Endothelial cell of umbilical vein (primary cell): ENCODE measurements at places on chromosomes 11 and 22.

DNA sequence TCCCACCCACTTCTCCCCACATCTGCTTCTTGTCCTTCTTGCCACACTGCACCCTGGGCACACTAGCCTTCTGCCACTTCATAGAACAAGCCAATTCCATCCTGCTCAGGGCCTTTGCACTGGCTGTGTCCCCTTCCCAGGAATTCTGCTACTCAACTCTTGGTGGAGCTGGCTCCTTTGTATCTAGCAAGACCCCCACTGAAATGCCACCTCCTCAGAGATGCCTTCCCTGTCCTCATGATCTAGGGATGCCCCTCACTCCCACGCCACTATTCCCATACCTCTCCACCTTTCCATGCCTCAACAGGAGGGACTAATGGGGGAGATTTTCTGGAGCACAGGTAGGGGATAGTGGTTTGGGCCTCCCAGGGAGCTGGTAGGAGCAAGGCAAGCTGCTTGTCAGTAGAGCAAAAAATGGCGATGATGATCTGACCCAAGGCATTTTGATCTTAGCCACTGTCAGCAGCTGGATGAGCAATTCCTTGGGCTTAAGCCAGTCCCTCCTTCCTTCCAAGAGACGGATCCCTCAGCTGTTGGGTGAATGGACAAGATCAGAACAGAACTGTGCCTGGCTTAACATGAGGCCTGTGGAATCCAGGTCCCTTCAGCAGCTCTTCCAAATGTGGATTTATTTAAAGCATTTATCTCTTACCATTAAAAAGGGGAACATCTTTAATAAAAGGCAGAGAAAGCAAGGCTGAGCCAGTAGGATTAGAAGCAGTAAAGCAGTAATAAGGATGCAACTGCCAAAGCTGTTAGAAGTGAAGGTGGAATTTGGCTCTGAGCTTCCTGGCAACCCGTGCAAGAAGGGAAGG lies 4.0 kb upstream of the PRDM11 start:
- no peak for DNase-seq

DNA sequence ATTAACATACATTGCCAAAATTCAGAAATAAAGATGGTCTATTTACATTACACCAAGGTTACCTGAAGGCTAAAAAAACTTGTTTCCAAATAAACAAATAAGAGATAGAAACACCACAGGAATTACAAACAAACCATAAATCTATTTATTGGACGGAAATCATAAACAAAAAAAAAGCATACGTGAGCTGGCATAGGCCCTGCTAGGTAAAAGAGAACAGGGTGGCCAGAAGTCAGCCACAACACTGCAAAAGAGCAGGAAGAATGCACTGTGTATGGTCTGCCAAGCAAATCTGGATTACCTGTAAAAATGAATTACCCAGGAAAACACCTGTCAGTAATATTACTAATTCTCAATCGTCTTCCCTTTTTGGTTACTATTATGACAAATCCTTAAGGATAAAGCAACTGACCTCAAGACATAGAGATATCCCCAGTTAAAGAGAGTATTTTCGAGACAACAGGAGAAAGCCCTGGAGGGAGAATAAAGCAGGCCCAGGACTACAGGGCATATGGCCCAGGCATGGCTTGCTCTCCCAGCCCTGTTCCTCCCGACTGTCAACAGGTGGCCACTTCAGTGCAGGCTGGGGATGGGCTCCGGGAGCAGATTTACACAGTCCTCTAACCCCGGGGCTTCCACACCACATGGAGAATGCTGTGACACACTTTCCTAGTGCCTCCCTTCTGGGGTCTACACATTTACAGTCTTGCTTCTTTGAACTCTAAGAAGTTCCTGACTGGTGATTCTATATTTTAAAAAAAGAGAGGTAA lies 18.0 kb downstream of the PPP2R1B start:
- no peak for DNase-seq

GRCh38 chr22:21051145-21051830 lies 5.5 kb downstream of the LRRC74B start:
- DNase-seq: no peak

- no peak for DNase-seq
Observed at GRCh38 chr22:20138417-20138738, 6.8 kb downstream of the ZDHHC8 start.

DNA sequence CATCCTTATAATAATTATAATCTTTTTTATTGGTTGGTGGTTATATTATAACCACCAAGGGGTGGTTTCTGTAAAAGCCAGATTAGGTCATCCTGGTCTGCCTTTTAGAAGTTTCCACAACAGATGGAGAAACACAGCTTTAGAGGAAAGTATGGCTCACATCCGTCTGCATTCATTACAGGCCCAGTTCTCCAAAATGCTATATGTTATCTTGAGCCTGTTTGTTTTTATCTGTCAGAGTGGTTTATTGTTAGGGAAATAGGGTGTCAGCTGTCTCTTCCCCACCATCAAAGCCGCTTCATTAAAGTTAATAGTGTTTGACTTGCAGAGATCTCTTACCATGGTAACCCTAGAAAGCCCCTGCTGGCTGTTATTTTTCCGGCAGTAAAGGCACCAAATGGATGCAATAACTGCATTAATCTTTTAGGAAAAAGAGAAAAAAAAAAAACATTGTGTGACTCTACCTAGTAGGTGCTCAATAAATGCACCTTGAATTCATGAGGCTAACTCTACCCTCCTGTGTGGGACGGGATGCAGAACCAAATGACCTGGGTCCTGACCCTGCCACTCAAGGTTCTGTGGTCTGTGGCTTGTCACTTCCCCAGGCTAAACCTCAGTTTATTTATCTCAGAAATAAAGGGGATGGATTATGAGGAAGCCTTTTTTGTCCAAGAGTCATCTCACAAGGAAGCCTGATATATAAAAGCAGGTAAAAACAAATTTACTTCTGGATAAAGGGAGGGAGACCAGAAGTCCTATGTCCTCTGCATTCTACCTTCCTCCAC lies 118.3 kb downstream of the WT1 start:
- DNase-seq: peak; percentile 11

GRCh38 chr11:114243461-114244372 lies 52.5 kb upstream of the NNMT start:
- DNase-seq: no peak
